ENCODE measurements at places on chromosomes 2 and 18. TPM values are rescaled to one million over a fixed set of nuclear protein-coding genes. Genes with fewer than 3 reads are reported as not detected.
A peak's percentile ranks its signal among the peaks of the same experiment; 100 is the strongest.

The SLC16A14 gene
- total RNA-seq: 0.68 TPM

The ASTL gene
- total RNA-seq: not detected

The CYTIP gene
- total RNA-seq: 3.5 TPM

The RBMS1 gene
- total RNA-seq: 75.9 TPM

The UNC80 gene
- total RNA-seq: 0.82 TPM

The LYPD6 gene
- total RNA-seq: 1.4 TPM

The CIB4 gene
- not detected for total RNA-seq

The NYAP2 gene
- not detected for total RNA-seq

The MOGAT1 gene
- not detected for total RNA-seq

The ACVR2A gene
- 28.2 TPM for total RNA-seq

The RGPD5 gene
- 29.1 TPM for total RNA-seq

The SERPINB2 gene
- 0.81 TPM for total RNA-seq

GRCh38 chr2:144115739-144116291, 404.1 kb downstream of the ZEB2 start:
- no peak for DNase-seq

DNA sequence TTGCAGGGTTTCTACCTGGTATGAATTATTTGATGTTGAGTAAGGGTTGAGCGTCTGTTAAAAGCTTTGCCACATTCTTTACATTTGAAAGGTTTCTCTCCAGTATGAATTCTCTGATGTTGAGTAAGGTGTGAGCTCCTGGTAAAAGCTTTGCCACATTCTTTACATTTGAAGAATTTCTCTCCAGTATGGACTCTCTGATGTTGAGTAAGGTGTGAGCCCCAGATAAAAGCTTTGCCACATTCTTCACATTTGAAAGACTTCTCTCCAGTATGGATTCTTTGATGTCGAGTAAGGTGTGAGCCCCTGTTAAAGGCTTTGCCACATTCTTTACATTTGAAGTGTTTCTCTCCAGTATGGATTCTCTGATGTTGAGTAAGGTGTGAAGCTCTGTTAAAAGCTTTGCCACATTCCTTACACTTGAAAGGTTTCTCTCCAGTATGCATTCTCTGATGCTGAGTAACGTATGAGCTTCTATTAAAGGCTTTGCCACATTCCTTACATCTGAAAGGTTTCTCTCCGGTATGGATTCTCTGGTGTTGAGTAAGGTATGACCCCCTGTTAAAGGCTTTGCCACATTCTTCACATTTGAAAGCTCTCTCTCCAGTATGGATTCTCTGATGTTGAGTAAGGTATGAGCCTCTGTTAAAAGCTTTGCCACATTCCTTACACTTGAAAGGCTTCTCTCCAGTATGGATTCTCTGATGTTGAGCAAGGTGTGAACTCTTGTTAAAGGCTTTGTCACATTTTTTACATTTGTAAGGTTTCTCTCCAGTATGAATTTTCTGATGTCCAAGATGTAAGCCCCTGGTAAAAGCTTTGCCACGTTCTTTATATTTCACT, 27.1 kb downstream of the ZNF519 start:
- no peak for DNase-seq

- peak; percentile 78 for DNase-seq
Observed at GRCh38 chr2:145012214-145012670, 492.3 kb upstream of the ZEB2 start.

DNA sequence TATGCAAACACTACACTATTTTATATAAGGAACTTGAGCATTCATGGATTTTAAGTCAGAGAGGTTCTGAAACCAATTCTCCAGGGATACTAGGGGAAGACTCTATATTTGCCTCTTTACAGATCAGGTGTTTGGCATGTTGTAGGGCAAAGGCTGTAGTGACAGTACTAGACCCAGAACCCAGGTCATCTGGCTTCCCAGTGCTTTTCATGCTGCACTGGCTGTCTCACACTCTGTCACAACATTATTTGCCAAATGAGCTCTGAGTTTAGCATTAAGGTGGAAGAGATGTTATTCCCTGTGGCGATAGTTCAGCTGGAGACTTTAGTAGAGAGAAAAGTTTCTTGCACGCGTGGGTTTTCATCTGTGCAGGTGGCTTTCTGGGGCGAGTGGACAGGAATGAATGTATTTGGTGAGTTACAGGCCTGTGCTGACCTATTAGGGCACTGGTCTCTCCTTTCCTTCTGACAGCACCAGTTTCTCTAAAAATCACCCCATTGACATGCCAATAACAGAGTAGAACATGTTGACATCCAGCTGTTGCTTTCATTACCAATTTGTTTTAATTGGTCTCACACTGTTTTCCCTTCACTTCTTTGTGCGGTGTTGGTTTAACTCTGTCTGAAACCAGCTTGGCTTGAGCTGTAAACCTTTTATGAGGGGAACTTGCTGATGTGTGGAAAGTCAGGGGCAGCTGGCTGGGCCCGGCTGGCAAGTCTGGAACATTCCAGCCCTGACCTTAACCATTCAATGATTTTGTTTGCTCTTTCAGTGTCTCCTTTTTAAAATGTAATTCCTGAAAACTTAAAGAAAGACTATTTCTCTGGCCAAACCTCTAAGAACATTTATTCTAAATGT, 643.0 kb upstream of the FAM98A start:
- DNase-seq: no peak

DNA sequence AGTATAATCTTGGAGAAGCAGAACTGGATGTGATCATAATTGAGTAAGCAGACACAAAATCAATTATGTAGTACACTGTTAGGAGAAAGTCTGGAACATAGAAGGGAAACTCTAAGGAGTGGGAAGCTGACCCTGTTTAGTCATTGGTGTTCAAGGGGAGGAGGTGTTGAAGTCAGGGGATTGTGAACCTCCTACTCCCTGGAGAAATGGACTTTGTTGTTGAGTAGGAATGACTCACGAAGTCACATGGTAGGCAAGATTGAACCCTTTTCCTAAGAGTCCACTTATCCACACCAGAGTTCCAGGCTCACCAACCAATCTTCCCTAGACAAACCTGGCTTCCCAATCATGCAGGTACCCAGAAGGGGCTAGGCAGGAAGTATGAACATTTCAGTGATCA, 81.0 kb upstream of the BCL11A start:
- no peak for DNase-seq

- no peak for DNase-seq
Observed at GRCh38 chr2:114929225-114929624, 486.8 kb downstream of the DPP10 start.

- DNase-seq: peak; percentile 47
Observed at GRCh38 chr2:28454016-28454930, 41.6 kb upstream of the PLB1 start.

GRCh38 chr18:58756596-58757240, 85.5 kb downstream of the MALT1 start:
- no peak for DNase-seq

- DNase-seq: no peak
Observed at GRCh38 chr2:197322724-197323720, 12.4 kb upstream of the ANKRD44 start.

- no peak for DNase-seq
Observed at GRCh38 chr2:233355916-233356315, 1.6 kb downstream of the DGKD start.

DNA sequence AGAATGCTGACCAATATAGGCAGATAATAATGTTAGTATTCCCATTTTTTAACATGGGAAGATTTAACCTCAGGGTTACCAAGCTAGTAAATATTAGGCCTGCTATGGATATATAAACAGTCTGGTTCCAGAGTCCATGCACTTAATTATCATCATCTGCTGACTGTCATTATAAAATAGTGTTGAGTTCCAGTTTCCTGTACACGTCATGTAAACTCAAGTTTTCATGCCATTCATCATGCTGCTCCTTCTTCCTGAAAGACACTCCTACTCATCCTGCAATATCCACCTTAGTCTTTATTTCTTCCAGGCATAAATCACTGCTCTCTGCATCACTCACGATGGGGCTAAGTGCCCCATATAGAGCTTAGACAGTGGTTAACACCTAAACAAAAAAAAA, 420.8 kb upstream of the SPHKAP start:
- no peak for DNase-seq

DNA sequence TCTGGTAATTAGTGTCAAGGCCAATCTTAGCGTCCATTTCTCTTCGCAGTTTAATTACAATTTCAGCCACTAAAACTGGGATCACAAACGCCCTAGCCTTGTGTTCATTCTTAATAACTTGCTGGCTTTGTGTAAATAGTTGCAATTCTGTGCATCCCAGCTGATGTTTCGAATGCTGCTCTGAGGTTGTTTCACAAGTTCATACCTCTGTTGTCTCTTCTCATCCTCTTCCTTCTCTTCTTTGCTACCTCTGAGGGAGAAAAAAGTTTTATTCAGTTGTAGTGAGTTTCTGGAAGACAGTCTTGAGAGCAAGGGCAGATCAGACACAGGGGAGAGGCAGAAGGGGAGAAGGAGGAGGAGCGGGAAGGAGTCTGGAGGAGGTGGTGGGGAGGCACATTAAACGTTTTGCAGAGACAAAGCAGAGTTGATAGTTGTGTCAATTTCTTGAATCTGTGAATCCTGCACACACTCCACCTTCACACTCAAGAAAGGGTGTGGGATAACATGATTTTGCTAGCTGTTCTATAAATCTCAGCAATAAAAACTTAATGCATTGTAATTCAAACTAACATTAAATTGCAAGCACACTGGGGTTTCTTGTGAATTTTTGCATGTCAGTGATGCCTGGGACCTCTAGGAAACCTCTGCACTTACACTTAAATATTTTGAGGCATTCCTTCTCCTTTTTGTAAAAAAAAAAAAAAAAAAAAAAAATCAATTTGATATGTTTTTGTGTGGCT, 6.8 kb downstream of the MEIS1 start:
- peak; percentile 64 for DNase-seq

DNA sequence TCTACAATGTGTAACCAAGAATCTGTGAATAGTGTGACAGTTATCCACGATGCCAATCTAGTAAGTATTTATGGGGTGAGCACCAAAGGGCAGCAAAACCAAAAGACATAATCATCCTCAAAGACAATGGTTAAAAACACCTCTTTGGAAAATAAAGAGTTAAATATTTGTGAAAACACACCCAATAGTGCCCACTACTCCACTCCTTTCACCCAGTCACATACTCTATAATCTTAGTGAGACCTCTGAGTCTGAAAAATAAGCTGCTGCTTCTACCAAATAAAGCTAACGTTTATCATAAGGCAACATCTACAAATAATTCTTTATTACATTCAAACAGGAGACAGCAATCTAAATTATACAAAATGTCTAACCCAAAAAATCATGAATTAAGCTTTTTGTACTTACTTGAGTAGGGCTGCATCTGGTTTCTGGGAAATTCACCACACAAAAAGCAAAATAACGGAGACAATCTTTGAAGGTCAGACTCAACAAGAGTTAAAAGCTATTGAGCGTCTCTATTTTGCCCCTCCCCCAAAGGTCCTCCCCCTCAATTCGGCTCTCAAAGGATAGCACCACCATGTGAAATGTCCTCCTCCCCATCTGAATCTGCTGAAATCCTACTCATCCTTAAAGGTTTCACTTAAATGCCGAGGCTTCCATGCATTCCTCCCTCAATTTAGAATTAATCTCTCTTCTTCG, 2.0 kb downstream of the RAPH1 start:
- DNase-seq: no peak

- DNase-seq: no peak
Observed at GRCh38 chr2:207660994-207661393, 35.8 kb upstream of the METTL21A start.

GRCh38 chr2:10305715-10306114, 3.0 kb downstream of the HPCAL1 start:
- DNase-seq: no peak

GRCh38 chr2:157257312-157258252, at the start of gene GALNT5:
Gene GALNT5 (plus strand): TSS chr2:157257705. CDS start chr2:157258083, 378 bp downstream.
- DNase-seq: no peak

DNA sequence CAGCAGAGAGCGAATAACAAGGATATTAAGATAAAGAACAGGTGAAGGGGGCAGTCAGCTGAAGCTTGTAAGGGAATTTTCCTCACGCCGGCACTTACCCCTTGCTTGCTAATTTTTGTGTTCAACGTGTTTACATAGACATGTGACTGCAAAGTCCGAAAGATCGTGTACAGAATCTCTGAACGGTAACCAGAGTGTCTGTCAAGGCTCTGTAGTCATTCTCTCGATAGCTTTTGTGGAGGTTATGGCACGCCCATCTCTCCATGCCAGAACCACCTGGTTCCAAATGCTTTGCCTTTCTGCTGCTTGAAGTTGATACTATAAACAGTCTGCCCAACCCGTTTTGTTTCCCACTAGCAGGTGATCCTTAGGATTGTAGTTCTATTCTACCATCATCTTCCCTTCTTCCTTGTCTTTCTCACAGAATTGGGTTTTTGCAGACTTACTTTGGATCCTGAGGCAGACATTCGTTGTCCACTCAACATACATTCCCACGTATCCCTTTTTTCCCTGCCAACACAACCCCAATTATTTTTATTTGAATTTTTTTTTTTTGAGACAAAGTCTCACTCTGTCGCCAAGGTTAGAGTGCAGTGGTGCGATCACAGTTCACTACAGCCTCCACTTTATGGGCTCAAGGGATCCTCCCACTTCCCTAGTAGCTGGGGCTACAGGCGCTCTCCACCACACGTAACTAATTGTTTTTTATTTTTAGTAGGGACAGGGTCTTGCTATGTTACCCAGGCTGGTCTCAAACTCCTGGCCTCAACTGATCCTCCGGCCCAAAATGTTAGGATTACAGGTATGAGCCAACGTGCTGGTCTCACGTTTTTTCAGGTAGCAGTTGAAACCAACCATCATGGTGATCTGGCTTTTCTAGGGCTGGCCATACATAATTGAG, 1.3 kb upstream of the USP34 start:
- DNase-seq: no peak

DNA sequence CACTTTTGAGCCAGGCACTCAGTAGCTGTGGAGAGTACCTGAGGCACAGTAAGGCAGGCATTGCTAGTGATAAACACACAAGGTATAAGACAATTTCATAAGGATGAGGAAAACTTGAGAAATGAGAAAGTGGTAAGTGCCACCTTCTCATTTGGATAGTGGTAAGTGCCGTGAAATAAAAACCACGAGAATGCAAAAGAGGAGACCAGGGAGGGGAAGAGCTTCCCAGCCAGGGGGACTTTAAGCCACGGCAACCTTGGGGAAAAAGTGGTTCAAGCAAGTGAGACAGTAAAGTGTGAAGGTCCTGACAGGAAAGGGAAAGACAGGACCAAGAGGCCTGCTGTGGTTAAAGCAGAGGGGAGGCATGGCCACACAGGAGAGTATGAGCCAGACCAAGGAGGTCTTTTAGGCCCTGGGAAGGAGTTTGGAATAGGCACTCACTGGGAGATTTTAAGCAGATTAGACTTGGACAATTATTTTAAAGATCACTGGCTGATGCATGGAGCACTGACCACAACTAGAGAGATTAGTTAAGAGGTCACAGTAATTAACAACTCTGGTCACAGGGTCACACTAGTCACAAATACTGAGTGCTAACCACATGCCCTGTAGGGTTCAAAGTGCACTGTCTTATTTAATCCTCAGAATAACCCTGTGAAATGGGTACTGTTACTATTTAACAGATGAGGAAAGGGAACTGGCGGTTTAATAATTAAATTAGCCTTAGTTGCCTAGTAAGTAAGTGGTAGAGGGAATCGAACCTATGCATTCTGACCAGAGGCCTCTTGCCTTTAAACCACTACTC, 50.1 kb downstream of the THOC1 start:
- no peak for DNase-seq

- peak; percentile 96 for DNase-seq
Observed at GRCh38 chr2:10042301-10043161, 819 bp upstream of the KLF11 start.

GRCh38 chr2:109372171-109372568, 241.6 kb downstream of the SEPTIN10 start:
- DNase-seq: peak; percentile 20

GRCh38 chr2:237669283-237669627, 41.9 kb downstream of the LRRFIP1 start:
- DNase-seq: no peak

GRCh38 chr18:32612651-32613050, 142.0 kb upstream of the GAREM1 start:
- DNase-seq: no peak

- no peak for DNase-seq
Observed at GRCh38 chr2:69452687-69453086, 15.5 kb upstream of the NFU1 start.

Data from sigmoid colon (tissue), 7 donors.